ENCODE measurements at places on chromosomes 12 and 14.

GRCh38 chr12:113464452-113464775 lies 7.3 kb downstream of the LHX5 start:
- no peak for DNase-seq

DNA sequence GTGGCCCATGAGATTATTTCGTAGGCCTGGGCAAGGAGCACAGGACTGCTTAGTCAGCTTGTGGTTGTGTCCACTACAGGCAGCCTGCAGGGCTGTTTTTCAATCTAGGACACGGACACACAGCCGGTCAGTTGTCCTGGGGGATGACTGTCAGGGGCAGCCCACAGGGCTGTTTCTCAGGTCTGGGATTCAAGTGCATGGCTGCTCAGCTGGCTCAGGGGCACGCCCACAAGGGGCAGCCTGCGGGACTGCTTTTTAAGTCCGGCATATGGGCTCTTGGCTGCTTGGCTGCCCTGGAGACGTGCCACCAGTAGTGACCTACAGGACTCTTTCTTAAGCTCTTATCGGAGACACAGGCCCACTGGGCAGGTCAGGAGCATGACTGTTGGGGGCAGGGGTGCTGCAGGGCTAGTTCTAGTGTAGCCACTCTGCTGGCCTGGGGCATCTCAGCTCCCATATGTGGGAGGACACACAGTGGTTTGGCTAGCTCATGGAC lies 26.6 kb upstream of the GTF2A1 start:
- no peak for DNase-seq

GRCh38 chr14:86357876-86358275 lies 827.9 kb downstream of the FLRT2 start:
- no peak for DNase-seq

GRCh38 chr14:82905762-82906161 lies 1372.1 kb upstream of the SEL1L start:
- no peak for DNase-seq

DNA sequence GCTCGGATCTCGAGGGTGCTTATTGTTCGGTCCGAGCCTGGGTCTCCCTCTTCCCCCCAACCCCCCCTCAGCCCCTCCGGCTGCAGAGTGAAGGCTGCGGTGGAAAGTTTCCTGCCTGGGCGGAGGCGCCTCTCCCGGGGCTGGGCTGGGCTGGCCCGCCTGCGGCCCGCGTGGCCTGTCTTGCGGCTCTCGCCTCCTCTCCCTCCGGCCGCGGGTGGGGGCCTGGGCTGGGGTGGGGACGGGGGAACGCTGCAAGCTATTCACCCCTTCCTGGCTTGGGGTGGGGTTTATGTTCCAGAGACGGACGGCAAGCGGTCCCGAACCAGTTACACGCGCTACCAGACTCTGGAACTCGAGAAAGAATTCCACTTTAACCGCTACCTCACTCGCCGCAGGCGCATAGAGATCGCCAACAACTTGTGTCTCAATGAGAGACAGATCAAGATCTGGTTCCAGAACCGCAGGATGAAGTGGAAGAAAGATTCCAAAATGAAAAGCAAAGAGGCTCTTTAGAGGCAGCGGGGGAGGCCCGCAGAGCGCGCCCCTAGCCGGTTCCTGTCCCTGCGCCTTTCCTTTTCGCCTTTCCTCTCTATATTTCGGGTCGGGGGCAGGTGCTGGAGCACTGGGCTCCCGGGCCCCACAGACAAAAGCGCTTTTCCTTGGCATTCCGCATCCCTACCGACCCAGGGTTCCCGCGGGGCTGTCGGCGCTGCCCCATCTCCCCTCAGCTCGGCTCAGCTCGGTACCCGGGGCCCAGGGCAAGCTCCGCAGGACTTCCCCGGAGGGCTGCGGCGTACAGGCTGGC lies 1.3 kb downstream of the HOXC5 start:
- DNase-seq = no peak

DNA sequence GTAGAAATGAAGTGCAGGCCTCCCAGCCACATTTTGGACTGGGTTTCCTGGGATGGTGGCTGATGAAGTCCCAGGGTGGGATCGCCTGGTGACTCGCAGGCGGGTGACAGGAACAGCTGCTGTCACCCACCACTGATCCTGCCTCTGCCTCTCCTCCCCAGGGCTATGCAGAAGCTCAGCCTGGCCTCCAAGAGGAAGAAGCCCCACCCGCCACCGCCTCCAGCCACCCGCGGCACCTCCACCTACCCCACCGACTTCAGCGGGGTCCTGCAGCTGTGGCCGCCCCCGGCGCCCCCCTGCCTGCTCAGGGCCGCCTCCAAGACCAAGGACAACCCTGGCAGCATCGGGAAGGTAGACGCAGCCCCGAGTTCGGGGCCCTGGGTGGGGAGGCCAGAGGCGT lies 28.3 kb downstream of the KIF26A start:
- DNase-seq = no peak

Data from skeletal muscle cell (primary cell).